ENCODE measurements at places on chromosomes 5 and 9.

GRCh38 chr9:95874303-95874988, 1.0 kb upstream of the ERCC6L2 start:
- no peak for DNase-seq

- no peak for DNase-seq
Observed at GRCh38 chr5:61327760-61328753, 4.0 kb upstream of the ZSWIM6 start.

GRCh38 chr9:20397348-20397747, 225.0 kb downstream of the MLLT3 start:
- DNase-seq = no peak

DNA sequence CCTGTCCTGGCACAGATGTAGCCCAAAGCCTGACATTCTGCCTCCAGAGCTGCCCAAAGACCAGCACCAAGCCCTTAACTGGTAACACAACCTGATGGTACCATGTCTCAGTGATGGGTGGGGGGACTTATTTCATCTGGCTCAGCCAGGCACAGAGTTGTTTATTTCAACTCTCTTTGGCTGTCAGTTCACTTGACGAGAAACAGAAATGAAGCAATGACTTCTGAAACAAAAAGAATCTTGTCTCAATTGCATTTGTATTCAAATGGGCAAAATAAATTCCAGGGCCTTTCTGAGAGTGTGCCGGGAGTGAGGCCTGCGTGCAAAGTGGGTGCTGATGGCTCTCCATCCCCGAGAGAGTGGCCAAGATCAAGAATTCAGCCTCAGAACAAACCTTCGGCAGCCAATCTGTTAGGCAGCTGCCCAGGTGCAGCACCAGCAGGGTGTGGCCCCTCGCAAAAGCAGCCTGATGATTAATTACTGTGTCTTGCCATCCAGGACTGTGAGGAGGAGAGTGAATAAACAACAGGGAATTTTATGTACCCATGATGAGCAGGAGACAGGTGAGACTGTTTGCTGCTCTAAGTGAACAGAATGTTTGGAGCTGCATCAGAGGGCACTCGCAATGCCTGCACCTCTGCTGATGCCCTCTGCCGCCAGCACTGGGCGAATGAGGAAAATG, 238.0 kb downstream of the HSPA4 start:
- no peak for DNase-seq

DNA sequence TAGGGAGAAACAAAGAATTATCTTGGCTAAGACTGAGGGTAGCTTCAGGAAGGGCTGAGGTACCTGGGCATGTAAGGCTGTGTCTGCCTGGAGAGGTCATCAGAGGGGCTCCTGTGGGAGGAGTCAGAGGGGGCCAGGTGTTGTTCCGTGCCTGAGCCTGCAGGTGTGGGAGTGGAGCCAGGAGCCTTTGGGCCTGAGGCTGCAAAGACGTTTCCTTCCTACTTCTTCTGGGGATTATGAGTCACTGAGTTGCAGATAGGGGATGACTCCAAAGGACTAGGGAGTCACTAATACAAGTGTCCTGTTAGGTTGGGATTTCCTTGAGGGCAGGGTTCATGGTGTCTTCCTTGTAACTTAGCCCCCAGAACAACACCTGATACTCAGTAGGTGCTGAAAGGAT, 391.1 kb downstream of the ARHGEF28 start:
- DNase-seq = no peak

GRCh38 chr5:110916381-110917049, 155.0 kb upstream of the TSLP start:
- DNase-seq = no peak

DNA sequence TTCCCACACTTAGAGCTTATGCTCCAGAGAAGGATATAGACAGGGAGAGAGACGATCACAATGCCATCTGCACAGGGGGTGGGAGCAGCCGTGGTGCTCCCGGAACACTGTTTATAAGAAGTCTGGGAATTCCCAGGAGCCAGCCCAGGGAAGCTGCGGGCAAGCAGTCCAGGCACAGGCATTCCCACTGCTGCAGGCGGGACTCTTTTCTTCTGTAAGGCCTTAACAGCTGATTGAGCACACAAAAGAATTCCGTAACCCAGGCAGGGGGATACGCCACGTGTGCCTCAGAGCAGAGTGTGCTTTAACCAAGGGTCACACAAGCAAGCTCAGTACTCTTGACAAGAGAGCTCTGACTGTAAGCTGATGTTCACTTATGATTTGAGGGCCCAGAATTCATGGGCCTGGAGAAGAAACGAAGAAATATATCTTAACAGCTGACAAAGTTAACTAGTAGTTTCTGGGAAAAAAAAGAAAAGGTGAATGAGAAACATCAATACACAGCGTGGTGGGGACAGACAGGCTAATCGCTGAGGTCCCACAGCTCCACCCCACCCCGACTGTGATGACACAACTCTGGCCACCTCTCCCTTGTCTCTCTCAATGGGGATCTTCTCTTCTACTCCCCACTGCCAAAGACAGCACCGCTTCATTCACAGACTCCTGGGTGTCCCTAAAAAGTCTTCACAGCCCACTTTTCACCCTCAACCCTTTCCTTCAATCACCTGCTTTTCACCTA, 85.9 kb upstream of the SIMC1 start:
- DNase-seq = no peak

DNA sequence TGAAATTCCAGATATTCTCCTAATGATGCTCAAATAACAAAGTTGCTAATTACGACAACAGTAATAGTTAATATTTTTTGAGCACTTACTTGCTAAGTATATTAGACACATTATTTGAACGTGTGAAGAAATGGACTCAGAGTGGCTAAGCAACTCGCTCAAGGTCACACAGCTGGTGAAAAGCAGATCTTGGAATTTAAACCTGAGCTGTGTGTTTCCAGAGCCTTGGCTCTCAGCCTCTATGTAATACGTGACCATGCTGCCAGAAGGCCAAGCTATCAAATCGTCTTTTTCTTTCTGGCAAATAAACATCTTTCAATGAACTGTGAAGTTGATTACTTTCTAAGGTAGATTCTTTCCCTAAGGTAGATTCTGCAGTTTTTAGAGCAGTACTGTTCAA, 61.6 kb downstream of the KCTD16 start:
- no peak for DNase-seq

DNA sequence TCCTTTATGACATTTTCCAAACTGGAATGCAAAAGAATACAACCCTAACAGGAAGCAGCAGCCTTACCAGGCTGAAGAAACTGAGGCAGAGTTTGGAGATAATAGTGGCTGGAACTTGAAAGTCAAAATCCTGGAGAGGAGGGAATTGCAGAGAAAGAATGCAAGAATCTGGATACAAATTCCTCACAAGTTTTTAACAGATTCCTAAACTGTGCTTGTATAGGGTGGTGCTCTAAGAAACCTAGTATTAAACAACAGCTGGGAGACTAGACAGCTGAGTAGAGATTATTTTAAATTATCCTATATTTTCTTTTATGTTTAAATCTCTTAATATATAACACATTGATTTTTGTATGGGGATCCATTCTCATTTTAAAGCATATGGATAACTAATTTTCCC, 30.7 kb downstream of the INVS start:
- no peak for DNase-seq

- no peak for DNase-seq
Observed at GRCh38 chr5:153823036-153823435, 215.7 kb downstream of the FAM114A2 start.

DNA sequence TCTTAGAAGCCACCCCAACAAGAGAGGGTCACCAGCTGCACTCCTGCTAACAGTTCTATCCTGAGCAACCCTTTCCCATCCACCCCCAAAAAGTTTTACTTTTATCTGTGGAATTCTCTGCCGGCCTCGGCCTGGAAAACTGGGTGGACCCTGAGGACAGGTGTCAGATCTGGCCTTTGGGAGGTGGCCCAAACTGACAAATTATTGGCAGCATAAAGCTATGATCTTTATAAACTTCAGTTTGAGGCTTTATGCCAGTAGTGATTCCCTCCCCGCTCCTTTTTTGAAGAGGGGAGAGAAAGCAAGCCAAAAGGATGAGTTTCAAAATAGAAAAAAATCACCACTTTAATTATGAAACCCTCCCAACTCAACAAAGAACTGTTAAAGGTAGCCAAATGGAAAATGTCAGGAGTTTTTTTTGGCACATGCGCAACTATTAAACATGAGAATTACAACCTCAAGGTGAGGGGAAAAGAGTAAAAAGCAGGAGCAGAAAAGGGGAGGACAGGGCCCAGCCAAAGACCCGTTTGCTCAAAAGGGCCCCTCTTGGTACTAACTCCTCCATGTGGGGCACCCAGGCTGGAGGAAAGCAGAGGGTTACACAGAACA, 49.4 kb downstream of the FBXW11 start:
- DNase-seq = no peak

DNA sequence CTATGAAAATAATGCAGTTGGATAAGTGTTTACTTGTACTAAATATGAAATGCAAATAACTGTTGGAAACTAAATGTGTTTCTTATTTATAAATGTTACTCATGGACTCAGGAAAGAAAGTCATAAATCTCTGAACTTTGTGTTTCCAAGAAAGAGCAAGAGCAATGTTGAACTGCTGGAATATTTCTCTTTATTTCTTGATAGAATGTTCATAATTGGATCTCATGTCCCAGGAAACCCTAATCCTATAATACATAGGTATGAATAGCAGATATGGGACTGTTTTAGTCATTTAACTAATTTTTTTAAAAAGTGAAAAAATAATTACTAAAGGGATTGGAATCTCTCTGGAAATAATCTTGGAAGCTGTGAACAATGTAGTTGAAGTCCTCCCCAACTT, 245.0 kb upstream of the ACTBL2 start:
- DNase-seq = no peak

GRCh38 chr9:126613651-126614050, at the start of gene LMX1B:
Gene LMX1B, plus strand, starts transcription at chr9:126613928. Its CDS starts 522 bp downstream, at chr9:126614450.
- DNase-seq = peak; percentile 21

DNA sequence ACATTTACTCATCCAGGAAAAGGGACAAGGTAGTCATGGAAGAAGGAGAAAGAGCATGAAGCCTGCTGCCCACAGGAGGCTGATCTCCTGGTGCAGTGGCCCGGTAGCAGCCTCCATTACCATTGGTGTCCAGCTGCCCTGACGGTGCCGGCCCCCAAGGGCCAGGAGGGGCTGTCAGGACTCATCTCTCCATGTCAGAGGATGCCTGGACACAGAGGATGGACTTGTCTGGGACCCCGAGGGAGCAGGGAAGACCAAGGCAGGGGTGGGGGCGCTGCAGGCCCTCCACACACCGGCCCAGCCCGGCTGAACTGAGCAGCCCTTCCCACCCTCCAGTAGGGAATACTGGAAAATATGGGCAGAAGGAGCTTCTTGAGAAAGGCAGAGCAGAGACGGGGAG, 52.2 kb downstream of the IRX2 start:
- DNase-seq = no peak

DNA sequence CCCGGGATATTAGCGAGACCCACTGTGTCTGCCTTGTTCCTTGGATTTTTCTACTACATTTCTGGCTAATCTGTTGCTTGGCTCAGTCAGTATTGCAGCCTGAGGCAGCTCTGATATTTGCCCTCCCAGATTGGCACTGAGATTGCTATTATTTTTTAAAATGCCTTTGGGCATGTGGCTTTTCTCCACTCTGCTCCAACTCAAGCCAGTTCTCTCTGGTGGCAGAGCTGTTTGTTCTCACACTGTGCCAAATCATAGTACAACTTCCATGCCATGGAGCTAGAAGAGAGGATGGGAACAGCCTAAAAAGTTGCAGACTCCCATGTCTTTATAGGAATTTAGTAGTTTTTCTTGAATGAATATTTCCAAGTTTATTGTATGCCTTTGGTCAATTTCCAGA, 155.9 kb upstream of the ATP10B start:
- no peak for DNase-seq

DNA sequence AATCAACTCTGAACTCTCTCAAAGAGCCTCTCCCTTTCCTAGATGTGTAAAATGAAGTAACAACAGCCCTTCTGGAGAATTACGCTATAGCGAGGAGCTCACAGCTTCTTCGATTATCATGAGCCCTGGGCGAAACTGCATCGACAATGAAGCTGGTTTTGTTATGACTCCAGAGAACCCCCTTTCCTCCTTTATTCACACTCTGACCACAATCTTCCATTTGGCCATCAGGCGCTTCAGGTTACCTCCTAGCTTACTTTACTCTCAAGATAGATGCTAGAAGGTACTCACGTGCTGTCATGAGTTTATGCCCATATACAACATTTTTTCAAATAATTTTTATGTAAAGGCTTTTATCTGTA, 362.7 kb upstream of the RFX3 start:
- DNase-seq = no peak

DNA sequence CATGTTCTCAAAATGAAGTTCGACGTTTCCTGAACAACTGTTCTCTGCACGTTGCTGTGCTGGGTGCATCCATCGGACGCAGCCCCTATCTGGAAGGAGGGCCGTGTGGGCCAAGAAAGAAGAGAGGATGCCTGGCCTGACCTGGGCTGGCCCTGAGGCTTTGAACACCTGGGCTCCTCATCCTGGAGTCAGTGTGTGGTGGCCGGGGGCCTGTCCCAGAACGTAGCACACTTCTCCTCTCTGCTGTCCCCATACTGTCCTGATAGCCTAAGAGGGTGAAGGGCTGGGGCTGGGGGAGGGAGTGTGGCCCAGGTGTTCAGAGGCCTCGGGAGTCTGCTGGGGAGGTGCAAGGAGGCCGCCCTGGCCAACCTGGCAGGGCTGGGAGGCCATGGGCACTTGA, 21.5 kb downstream of the COL5A1 start:
- DNase-seq = no peak

DNA sequence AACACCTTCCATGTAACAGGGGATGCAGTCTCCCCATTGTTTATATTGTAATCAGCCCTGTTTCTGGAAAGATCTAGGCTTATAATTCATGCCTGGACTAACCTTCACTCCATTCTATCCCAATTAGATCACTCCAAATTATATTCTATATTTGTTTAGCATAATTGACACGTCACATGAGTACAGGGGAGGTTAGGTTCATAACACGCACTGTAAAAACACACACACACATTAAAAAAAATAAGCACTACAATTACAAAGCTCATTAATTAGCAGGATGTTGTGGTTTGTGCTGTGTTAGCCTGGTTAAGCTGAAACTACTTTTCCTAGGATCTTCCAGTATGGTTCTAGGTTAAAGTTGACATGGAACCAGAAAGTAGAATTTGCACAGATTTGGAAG, 126.0 kb downstream of the MLLT3 start:
- DNase-seq = no peak

DNA sequence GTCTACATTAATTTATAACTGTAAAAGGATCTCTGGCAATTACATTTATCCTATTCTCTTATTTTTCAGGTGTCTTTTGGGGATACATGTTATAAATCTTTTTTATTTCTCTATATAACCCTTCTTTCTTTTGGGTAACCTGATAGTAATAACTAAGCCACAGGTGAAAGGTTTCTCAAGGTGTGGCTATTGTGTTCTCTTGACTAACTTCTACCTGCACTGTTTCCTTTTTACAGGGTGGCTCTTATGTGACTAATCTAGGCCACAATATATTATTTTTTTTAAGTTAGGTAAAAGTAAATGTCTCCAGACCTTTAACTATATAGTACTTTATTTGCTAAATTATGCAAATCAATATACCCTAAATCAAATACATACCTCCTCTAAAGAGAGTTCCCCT, 193.2 kb downstream of the EFNA5 start:
- DNase-seq = no peak
